ENCODE measurements at places on chromosomes 4 and X. TPM values are rescaled to one million over a fixed set of nuclear protein-coding genes. Genes with fewer than 3 reads are reported as not detected.

Gene SSX1
- total RNA-seq = not detected

Gene TRPC5OS
- total RNA-seq = not detected

Gene DKK2
- total RNA-seq = not detected

Gene ZCCHC18
- not detected for total RNA-seq

Gene GUCY1B1
- 1.1 TPM for total RNA-seq
